ENCODE measurements at places on chromosomes 4 and X.

GRCh38 chr4:189809839-189810238, 130.8 kb upstream of the FRG1 start:
- DNase-seq: no peak

DNA sequence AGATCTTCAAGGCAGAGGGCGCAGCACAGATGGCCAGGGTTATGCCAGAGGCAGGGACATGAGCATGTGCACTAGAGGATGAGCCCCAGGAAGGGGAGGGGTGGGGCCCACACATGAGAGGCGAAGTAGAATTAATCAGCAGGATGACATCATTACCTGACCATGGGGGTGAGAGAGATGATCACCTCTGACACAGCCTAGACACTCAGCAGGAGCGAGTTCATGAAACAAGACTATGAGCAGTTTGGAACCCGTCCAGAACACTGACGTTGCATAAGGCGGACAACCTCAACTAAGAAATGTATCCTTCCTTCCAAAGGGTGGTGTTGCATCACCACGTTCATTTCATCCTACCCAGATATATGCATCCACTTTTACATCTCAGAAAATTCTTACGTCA, 446.7 kb upstream of the TENM3 start:
- DNase-seq: no peak

- DNase-seq: no peak
Measured at GRCh38 chrX:39171686-39172085, 370.4 kb downstream of the MID1IP1 start.

DNA sequence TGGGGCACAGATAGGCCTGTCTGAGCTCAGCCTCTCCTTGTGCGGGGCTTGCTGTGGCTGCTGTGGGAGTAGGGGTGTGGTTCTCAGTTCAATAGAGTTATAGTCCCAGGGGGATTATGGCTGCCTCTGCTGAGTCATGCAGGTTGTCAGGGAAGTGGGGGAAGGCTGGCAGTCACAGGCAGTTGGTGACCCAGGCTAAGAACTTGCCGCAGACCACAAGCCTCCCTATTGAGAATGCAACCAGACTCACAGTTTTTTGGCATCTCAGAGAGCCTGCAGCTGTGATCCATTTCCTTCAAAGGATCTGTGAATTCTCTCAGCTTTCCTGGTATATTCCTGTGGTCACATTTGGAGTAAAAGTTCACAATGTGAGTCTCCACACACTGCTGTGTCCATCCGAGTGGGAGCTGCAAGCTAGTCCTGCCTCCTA, 364.9 kb downstream of the ZNF674 start:
- DNase-seq: no peak

GRCh38 chr4:2858451-2859217, 15.0 kb downstream of the ADD1 start:
- no peak for DNase-seq

- DNase-seq: no peak
Measured at GRCh38 chr4:153798420-153798819, 9.5 kb upstream of the SFRP2 start.

- no peak for DNase-seq
Measured at GRCh38 chrX:13863324-13863723, 46.4 kb upstream of the GPM6B start.

DNA sequence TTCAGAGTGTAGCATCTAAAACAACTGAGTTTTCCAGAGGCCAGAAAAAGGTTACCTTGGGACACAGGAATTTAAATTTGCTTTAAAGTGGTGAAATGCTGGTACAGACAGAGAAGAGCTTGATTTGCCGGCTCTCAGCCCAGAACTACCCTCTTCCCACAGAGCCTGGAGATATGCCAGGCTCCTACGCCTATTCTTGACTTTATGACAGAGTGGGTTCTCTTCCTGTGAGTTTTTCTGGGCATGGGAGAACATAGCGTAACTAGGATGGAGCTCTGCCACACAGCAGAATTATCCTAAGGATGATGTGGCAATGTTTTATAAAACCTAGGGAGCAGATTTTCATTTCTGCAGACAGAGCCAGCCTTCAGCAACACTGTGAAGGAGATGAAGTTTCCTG, 241.8 kb downstream of the GRIA3 start:
- DNase-seq: no peak

GRCh38 chr4:23161787-23162186, 469.1 kb downstream of the GBA3 start:
- no peak for DNase-seq

DNA sequence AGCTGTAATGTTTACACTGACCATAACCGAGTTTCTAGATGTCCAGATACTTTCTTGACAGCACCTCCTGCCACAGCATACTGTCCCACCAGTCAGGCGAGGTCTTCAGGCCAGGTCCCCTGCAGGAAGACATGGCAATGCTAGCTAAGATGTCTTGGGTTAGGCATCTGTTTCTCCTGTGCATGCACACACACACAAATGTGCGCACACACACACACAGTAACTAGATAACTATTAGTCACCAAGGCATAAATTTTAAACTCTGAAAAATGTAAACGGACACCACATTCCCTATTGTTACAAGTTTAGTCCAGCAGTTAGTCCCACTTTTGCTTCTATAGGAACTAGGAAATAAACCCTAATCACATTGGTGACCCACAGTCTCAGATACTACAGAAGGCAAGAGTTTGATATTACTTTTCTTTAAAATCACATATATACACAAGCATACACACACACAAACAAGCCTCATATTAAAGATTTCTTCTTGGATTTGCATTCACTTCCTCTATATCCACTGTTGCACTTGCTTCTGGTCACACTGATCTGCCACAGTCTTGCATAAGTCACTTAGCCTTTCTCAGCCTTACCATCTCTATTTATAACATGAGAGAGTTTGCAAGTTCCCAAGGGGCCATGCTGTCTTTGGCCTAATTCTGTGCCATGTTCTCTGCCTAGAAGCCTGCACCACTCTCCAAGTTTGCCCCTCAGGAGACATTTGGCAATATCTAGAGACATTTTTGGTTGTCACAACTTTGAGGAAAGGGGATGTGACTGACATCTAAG, 32.2 kb downstream of the IL21 start:
- DNase-seq: no peak

GRCh38 chr4:77481856-77482255, 123.8 kb upstream of the CXCL13 start:
- no peak for DNase-seq

- no peak for DNase-seq
Measured at GRCh38 chr4:136002316-136002715, 1530.0 kb downstream of the PCDH18 start.

- DNase-seq: no peak
Measured at GRCh38 chrX:23732704-23733103, 10.4 kb downstream of the ACOT9 start.

GRCh38 chr4:120327276-120327675, 260.6 kb upstream of the MAD2L1 start:
- DNase-seq: no peak

- DNase-seq: no peak
Measured at GRCh38 chr4:151195801-151196200, 81.2 kb upstream of the PRSS48 start.

- no peak for DNase-seq
Measured at GRCh38 chr4:15809058-15809457, 30.9 kb downstream of the CD38 start.

DNA sequence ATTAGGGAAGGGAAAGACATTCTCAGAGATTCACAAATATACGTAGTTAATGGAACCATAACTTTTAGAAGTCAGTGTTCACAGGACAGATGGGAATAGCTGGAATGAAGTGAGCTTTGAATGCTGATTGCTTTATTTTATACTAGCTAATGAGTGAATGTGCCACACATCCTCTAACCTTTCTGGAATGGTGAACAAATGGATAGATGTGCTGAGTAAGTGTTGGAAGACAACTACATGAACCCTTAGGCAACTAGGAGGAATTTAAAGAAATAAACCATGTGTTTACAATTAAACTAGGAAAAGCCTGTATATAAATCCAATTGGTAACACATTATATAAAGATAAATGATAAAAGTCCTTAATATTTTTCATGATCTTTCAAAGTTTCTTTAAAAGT, 91.6 kb upstream of the LIMCH1 start:
- DNase-seq: no peak

DNA sequence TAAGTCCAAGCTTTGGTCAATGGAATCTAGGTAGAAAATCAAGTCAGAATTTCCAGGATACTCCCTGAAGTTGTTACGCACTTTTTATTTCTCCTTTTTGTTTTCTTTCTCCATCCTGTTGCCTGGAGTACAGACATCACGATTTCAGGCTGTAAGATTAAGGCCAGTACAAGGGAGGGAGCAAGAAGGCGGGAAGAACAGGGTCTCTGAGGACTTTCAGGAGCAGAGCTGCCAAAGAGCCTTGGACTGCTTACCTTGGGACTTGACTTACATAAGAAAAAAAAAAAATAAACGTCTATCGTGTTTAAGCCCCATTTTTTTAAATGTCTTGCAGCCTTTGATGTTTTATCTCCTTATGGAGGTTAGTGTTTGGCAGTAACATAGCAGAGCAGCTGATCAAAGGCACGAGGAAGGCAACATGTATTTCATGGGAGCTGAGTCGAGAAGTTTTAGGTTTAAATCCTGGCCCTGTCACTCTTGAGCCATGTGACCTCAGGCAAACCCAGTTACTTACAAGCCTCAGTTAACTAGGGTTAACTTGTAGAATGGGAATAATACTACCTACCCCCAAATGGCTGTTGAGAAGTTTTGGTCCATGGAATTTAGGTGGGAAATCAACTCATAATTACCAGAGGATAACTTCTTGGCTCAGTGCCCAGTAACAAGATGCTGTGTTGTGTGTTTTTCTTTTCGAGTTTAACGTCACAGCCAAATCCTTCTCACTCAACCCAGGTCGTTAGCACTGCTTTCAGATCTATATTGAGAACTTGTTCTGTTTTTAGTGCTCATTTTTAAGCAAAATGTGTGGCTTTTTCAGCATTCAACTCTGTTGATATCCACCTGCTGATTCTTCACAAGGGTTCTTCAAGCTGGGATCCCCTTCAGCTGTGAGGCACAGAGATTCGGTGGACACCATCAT, 106.8 kb downstream of the CLNK start:
- DNase-seq: no peak

DNA sequence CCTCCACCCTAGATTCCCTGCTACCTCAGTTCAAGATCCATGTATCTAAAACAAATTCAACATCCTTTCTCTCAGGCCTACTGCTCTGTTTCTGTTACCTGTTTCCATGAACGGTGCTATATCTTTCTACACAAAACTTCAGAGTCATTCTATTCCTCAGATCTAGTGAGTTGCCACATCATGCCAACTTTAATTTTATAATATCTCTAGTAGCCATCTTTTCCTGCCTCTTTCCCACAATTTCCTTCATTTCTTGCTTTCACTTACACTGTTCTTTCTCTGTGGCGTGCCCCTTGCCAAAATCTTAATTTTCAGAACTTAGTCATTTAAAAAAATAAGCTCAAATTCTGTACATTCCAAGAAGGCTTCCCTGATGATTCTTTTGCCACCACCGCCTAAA, 15.2 kb downstream of the GUCY1A1 start:
- DNase-seq: no peak

DNA sequence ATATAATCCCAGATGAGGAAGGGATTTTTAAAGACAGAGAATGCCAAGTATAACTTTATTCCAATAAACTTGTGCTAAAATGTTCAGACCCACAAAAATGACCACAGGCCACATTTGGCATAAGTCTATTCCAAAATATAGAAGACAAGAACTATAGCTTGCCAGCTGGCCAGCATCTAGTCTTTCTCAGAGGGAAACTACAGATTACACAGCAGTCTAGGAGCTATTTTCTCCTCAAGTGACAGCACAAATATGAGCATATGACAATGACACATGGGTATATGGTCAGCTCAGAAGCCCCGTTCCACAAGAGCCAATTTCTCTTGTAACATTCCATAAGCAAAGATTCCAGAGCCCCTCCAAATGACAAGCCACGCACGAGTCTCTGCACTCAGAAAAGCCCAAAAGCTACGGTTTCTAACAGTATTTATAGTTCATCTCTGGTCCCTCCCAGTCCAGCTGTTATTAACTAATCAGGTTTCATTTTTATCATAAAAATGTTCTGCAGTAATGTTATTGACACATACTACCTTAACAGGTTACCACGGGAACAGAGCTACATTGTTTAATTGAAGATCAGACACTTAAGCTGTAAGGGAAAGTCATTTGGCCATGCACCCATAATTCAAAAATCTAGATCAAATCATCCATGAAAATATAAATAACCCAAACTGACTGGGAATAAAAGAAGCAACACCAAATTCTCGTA, 70.3 kb downstream of the RAB28 start:
- DNase-seq: no peak

GRCh38 chr4:115334736-115335411, 221.5 kb upstream of the NDST4 start:
- no peak for DNase-seq

GRCh38 chr4:82469791-82470345, 39.5 kb downstream of the ENOPH1 start:
- DNase-seq: no peak

- DNase-seq: no peak
Measured at GRCh38 chrX:110003167-110004156, 548 bp downstream of the TMEM164 start.
